ENCODE measurements at places on chromosomes 6 and 20.

- DNase-seq: no peak
Measured at GRCh38 chr20:4060856-4061695, 45.7 kb upstream of the RNF24 start.

GRCh38 chr20:2671977-2672376 lies 8.0 kb upstream of the IDH3B start:
- DNase-seq: no peak

- no peak for DNase-seq
Measured at GRCh38 chr6:18240230-18240629, 24.1 kb downstream of the DEK start.

- DNase-seq: no peak
Measured at GRCh38 chr20:62370807-62371587, 3.9 kb upstream of the LAMA5 start.

DNA sequence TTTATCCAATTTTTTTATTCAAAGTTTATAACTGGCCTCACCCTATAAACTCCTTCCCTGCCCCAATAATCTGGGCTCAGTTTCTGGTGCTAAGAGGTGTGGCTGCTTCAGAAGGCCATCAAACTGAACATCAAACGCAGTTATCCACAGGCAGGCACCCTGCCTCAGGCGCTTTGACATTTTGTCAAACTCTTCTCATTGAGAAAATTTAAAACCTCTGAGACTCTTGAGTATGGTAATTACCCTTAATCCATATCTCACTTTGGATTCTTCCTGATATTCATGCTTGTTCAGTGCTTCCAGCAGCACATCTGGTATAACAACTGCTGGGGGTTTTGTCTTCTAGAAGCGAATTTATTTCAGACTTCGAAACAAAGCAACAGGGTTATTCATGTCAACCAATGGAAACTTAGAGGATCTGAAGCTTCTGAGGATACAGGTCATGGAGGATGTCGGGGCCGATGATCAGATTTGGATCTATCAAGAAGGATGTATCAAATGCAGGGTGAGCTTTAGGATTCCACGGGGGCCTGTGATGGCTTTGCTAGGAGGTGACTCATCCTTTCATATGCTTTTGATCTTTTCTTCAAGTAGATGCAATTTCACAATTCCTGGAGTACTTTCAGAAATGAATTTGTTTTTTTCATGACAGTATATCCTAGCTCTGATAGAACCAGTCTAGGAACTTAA lies 68.2 kb downstream of the RTN4IP1 start:
- peak; percentile 90 for DNase-seq

DNA sequence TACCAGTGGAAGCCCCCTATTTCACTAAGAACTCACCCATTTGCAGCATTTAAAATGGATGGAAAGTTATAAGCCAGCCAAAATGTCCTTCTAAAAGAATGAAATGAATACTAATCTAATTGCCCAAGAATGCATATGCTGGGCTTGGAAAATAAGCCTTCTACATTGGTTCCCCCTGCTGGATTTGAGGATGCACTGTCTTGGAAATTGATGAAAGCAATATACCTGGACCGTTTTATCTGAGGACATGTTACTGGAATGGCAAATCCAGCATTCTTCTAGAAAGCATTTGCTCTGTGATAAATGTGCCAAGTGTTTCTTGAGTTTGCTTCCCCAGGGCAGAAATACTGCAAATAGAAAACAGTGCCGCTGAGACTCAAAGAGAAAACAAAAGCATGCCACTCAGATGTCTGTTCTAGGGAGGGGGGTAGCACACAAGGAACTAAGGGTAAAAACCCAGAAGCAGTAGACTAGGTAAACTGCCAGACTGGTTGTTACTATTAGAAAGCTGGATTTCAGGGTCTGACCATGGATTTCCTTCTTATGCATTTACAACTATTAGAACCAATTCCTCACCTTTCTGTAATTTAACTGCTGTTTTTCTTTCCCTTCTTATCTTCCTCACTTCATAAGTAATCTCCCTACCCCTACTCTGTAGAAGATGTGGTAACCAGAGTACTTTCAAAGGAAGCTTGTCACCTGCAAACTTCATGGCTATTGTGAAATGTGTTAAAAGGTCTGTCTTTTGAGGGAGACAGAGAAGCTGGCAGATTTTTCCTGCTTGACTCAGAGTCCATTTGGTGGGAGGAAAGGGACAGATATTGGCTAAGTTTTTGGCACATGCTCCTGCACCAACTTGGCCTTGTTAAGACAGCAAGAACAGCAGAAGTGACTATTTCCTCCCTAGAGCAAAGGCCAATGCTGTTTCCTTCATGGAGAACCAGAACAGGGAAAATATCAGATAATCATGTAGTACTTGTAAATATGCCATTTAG lies 642.6 kb downstream of the KIF16B start:
- DNase-seq: peak; percentile 64

- no peak for DNase-seq
Measured at GRCh38 chr6:3926150-3926482, 76.9 kb downstream of the FAM50B start.

DNA sequence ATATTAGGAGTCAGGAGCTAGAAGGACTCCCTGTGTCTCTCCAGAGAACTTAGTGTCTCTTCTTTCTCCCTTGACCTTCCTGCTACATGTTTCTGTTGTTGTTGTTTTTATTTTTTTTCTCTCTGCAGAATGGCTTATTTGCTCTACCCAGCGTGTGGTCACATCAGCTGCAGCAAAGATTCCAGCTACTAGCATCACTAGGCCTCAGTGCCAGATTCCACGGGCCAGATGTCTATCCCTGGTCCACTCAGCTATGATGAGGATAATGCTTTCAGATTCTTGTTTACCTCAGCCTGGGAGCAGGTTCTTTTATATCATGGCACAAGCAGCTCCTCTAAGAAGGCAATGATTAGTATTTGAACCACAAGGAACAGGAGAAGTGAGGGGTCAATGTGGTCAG lies 110.0 kb downstream of the PLCB1 start:
- DNase-seq: peak; percentile 4

GRCh38 chr6:148192310-148192709 lies 150.3 kb upstream of the SASH1 start:
- DNase-seq: peak; percentile 98
